ENCODE measurements at places on chromosomes 2 and 18. TPM values are rescaled to one million over a fixed set of nuclear protein-coding genes. Genes with fewer than 3 reads are reported as not detected.

KCNF1 gene
- not detected for total RNA-seq

POTEF gene
- not detected for total RNA-seq

MYO5B gene
- total RNA-seq = not detected

TOGARAM2 gene
- total RNA-seq = 5.3 TPM

BCL2L11 gene
- total RNA-seq = 21.1 TPM

MC5R gene
- total RNA-seq = 0.17 TPM

MTLN gene
- total RNA-seq = 49.3 TPM

TCF23 gene
- total RNA-seq = not detected

CIB4 gene
- total RNA-seq = not detected

ZBTB7C gene
- not detected for total RNA-seq

DCC gene
- not detected for total RNA-seq

DNA sequence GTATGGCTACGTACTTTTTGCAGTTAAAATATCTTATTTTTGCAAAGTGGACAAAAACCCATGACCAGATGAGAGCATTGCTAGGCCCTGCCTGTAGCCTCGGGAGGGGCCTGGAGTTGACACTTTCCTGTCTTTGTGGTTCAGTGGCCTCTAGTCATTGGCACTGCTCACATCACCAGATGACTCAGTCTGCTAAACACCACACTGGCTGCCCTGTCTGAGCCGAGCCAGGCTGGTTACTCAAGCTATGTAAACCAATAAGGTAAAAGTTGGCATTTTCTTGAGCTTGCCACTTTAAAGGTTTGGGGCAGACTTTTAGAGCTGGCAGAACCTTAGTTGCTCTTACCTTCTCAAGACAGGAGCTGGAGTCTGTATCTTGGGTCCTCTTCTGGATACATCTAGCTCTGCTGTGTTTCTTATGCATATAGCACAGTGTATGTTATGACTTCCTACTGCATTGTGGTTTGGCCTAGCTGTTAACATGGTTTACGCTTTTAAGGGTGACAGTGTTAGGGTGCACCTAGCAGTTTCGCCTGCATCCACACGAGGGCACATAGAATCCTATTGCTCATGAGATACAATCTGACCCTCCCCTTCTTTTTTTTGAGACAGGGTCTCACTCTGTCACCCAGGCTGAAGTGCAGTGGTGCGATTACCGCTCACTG, 76.4 kb downstream of the AP1S3 start:
- H3K27ac ChIP-seq = peak overlapping the region; percentile 91
- H3K4me3 ChIP-seq = peak overlapping the region; percentile 68
- peak; percentile 51 for DNase-seq
- peaks cover 2% of the 10 kb centered on the region for H3K36me3 ChIP-seq

GRCh38 chr2:235523486-235524150, 29.8 kb downstream of the AGAP1 start:
- DNase-seq = no peak
- H3K27ac ChIP-seq = no peak overlapping the region
- H3K4me3 ChIP-seq = no peak overlapping the region
- no peaks in the 10 kb centered on the region for H3K36me3 ChIP-seq
- no peaks in the 10 kb centered on the region for H3K4me1 ChIP-seq
- peaks cover 3% of the 10 kb centered on the region for H3K27me3 ChIP-seq

GRCh38 chr18:57984490-57985115, 59.4 kb upstream of the NEDD4L start:
- H3K27me3 ChIP-seq = peaks cover 26% of the 10 kb centered on the region
- H3K27ac ChIP-seq = no peak overlapping the region
- no peaks in the 10 kb centered on the region for H3K4me1 ChIP-seq
- no peak for DNase-seq
- no peaks in the 10 kb centered on the region for H3K36me3 ChIP-seq

DNA sequence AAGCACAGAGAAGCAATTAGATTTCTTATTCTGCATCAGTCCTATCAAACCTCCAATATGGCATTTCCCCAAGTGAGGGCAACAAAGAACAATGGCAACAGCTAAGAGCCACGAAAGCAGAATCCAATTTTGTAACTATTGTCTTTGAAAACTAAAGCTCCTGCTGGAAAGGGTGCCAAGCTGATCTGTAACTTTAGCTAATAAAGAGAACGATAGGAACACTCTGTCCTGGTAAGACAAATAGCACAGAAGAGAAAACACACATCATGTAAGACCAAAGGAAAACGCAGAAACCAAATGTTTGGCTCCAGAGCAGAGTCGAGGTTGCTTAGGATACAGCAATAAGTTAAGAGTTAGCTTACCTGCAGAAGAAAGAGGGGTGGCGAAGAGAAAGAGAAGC, 160.5 kb downstream of the STK39 start:
- no peak overlapping the region for H3K4me3 ChIP-seq
- peaks cover 37% of the 10 kb centered on the region for H3K36me3 ChIP-seq
- no peaks in the 10 kb centered on the region for H3K27me3 ChIP-seq
- H3K4me1 ChIP-seq = peaks cover 10% of the 10 kb centered on the region
- H3K27ac ChIP-seq = no peak overlapping the region

- H3K4me1 ChIP-seq = no peaks in the 10 kb centered on the region
- no peak overlapping the region for H3K27ac ChIP-seq
- DNase-seq = no peak
- no peak overlapping the region for H3K4me3 ChIP-seq
- peaks cover 3% of the 10 kb centered on the region for H3K27me3 ChIP-seq
Observed at GRCh38 chr18:76232779-76233178, 262.3 kb downstream of the ZNF516 start.

DNA sequence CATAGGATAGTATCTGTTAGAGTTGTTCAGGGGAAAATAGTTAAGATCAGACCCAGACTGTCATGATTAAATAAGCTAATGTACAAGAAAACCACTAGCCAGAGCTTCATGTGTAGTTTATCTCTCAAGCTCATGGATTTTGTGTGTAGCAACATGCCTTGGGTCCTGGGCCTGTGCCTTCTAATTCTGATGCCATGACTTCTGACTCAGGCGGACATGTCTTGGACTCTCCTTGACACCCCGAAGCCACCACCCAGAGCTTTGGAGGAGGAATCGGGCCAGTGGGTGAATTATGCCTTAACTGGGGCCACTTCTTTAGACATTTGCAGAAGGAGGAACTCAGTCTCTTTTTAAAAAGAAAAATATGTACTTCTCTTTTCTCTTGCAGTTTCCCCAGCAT, 68.7 kb downstream of the NPAS2 start:
- DNase-seq = no peak
- H3K4me1 ChIP-seq = peaks cover 1% of the 10 kb centered on the region
- no peaks in the 10 kb centered on the region for H3K36me3 ChIP-seq
- no peak overlapping the region for H3K4me3 ChIP-seq

DNA sequence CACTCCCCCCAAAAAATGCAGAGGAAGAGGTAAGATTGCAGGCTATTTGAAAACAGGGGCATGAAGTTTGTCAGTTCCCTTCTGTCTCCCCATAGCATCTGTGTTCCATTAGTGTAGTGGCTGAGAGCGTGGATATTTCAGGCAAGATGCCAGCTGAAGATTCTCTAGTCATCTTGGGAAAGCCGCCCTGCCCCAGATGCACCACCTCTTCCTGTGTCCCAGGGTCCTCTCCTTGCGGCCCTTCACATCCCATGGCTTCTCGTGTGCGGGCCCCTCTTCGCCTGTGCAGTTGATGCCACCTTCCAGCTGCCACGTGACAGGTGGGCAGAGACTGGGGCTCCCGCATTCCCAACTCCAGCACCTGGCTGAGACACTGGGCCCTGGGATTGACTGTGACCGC, 16.1 kb downstream of the TMEM127 start:
- no peak overlapping the region for H3K4me3 ChIP-seq
- no peak for DNase-seq

GRCh38 chr2:46669996-46670793, 190.8 kb downstream of the TMEM247 start:
- no peaks in the 10 kb centered on the region for H3K4me1 ChIP-seq
- no peaks in the 10 kb centered on the region for H3K36me3 ChIP-seq
- H3K4me3 ChIP-seq = no peak overlapping the region
- DNase-seq = no peak
- no peak overlapping the region for H3K27ac ChIP-seq
- H3K27me3 ChIP-seq = peaks cover 10% of the 10 kb centered on the region

- H3K27ac ChIP-seq = no peak overlapping the region
- no peak overlapping the region for H3K4me3 ChIP-seq
- peaks cover 5% of the 10 kb centered on the region for H3K36me3 ChIP-seq
- peaks cover 6% of the 10 kb centered on the region for H3K4me1 ChIP-seq
- no peaks in the 10 kb centered on the region for H3K27me3 ChIP-seq
Observed at GRCh38 chr2:178947006-178947405, 102.9 kb downstream of the CCDC141 start.

DNA sequence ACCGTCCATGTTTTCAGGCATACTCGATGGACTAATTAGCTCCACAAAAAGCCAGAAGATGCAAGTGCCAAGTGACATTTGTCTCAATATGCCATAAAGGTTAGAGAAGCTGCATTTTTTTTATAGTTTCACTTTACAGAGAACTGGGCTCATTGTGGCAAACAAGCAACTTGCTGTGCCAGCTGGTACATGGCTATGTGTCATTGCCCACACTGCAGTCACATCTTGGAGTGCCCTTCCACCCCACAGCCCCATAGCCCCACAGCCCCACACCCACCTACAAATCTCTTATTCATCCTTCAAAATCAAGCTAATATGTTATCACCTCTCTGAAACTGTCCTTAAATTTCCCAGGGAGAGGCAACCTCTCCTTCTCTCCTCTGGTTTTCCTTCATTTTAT, 451.9 kb downstream of the ARHGAP15 start:
- DNase-seq = no peak
- H3K27ac ChIP-seq = peak overlapping the region; percentile 39
- peaks cover 36% of the 10 kb centered on the region for H3K36me3 ChIP-seq
- no peak overlapping the region for H3K4me3 ChIP-seq
- no peaks in the 10 kb centered on the region for H3K27me3 ChIP-seq

DNA sequence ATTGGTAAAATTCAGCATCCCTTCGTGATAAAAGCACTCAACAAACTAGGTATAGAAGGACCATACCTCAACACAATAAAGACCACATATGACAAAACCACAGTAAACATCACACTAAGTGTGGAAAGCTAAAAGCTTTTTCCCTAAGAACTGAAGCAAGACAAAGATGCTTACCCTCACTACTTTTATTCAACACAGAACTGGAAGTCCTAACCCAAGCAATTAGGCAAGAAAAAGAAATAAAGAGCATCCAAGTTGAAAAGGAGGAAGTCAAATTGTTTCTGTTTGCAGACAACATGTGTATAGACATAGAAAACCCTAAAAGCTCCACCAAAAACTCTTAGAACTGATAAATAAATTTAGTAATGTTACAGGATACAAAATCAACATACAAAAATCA, 271.7 kb downstream of the RBM43 start:
- H3K36me3 ChIP-seq = no peaks in the 10 kb centered on the region
- H3K4me3 ChIP-seq = no peak overlapping the region
- H3K27ac ChIP-seq = no peak overlapping the region
- no peaks in the 10 kb centered on the region for H3K4me1 ChIP-seq

GRCh38 chr18:58321986-58322385, 278.0 kb downstream of the NEDD4L start:
- H3K36me3 ChIP-seq = no peaks in the 10 kb centered on the region
- no peak for DNase-seq
- peaks cover 8% of the 10 kb centered on the region for H3K4me1 ChIP-seq
- no peak overlapping the region for H3K4me3 ChIP-seq
- no peak overlapping the region for H3K27ac ChIP-seq

DNA sequence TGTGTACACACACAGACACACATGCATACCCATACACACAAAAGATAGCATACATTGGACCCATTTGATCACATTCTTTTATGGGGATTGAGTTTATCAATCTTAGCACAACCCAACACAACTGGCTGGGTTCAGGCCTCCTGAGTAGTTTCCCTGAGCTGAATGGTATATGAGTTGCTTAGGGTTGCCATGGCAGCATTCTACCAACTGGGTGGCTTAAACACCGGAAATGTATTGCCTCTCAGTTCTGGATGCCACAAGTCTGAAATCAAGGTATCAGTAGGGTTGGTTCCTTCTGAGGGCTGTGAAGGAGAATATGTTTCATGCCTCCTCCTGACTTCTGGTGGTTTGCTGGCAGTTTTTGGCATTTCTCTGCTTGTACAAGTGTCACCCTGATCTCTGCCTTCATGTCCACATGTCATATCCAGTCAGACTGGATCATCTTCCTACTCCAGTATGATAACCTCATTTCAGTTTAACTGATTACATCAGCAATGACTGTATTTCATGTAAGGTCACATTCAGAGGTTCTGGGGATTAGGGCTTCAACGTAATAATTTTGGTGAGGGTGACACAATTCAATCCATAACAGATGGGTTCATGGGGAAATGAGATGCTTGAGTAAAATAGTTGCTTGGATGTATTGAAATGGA, 212.7 kb downstream of the KCNE4 start:
- H3K4me3 ChIP-seq = no peak overlapping the region
- no peak for DNase-seq
- no peak overlapping the region for H3K27ac ChIP-seq
- no peaks in the 10 kb centered on the region for H3K27me3 ChIP-seq

DNA sequence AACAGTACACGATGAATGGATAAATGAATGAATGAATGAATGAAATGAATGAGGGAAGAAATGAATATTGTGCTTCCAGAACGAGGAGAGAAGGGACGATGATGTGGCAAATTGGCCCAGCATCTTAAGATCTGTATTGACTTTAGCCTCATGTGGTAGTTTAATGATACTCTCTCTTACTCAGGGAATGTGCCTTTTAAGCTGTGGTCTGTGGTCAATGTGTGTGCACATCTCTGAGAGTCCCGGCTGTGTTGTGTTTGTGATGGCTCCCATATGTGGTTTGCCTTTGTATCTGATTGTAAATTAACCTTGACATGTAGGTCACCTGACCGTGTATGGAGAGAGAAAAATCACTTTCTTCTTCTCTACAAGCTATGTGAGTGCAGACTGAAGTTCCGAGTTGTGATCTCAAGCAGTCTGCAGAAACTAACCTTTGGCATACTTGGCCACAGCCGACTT, 91.2 kb downstream of the NEDD4L start:
- no peak for DNase-seq
- peaks cover 18% of the 10 kb centered on the region for H3K4me1 ChIP-seq
- H3K36me3 ChIP-seq = no peaks in the 10 kb centered on the region
- peaks cover 11% of the 10 kb centered on the region for H3K27me3 ChIP-seq
- H3K4me3 ChIP-seq = peak overlapping the region; percentile 20
- no peak overlapping the region for H3K27ac ChIP-seq

GRCh38 chr2:113000436-113000835, 4.8 kb upstream of the IL36A start:
- H3K27ac ChIP-seq = no peak overlapping the region
- no peaks in the 10 kb centered on the region for H3K27me3 ChIP-seq
- H3K36me3 ChIP-seq = peaks cover 14% of the 10 kb centered on the region

- no peak overlapping the region for H3K4me3 ChIP-seq
- H3K27me3 ChIP-seq = no peaks in the 10 kb centered on the region
- DNase-seq = no peak
- H3K4me1 ChIP-seq = no peaks in the 10 kb centered on the region
- H3K27ac ChIP-seq = no peak overlapping the region
Observed at GRCh38 chr18:6871566-6871965, 142.1 kb downstream of the ARHGAP28 start.

- H3K27me3 ChIP-seq = no peaks in the 10 kb centered on the region
- DNase-seq = no peak
- peaks cover 19% of the 10 kb centered on the region for H3K36me3 ChIP-seq
- H3K4me1 ChIP-seq = peaks cover 9% of the 10 kb centered on the region
- H3K4me3 ChIP-seq = no peak overlapping the region
Observed at GRCh38 chr2:233460726-233461441, 105.7 kb downstream of the USP40 start.

Data from activated naive CD8-positive, alpha-beta T cell treated with anti-CD3 and anti-CD28 coated beads, Interleukin-2, amount 10 ng/mL, durations not matched to agents 7 days and 5 days (primary cell).